ENCODE measurements at places on chromosomes 2 and 18.

DNA sequence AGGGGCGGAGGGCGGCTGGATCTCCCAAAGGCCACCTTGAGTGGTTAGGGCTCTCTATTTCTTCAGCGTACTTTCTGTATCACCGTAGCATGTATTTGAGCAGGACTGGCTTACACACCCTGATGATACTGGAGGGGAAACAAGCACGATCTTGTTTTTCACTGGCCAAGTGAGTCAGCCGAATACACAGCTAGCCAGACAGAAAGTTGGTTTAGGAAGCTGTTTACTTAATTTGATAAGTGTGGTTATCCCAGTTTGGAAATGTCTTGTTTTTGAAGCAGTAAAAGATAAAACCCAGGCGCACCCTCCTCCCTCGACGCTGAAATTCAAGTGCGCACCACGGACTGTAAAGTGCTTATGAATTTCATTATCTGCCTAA, 582 bp downstream of the RIOK3 start:
- no peak for DNase-seq

DNA sequence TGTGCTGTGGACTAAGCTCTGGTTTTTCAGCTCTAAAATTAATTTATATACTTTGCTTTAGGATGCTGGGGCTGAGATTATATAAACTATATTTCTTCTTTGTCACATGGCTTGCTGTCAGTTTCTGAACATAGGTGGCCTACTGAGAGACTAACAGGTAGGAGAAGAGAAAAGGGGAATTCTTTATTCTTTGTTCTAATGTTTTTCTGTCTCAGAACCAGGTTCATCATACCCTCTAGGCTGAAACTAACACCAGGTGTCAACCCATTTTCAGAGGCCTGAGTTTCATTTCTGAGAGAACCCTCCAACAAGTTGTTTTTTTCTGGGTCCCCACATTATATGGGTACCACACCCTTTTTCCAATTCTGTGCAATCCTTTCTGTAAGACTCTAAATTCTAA, 843.6 kb downstream of the TRIB2 start:
- DNase-seq, result no peak

- no peak for DNase-seq
These were observed 161.6 kb downstream of the RNF152 start for GRCh38 chr18:61731178-61731577.

DNA sequence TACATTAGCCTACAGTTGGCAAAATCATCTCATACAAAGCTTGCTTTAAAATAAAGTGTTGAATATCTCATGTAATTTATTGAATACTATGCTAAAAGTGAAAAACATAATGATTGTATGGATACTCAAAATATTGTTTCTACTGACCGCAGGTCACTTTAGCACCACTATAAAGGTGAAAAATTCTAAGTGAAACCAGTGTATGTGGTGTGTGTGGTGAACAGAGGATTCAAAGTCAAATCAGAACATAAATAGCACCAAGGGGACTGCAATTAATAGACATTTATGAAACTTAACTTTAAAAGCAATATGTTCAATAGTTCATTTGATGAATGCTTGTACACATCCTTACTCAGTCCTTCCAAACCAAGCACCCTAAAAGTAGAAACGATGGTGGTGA, 145.8 kb downstream of the AKAIN1 start:
- DNase-seq, result no peak

DNA sequence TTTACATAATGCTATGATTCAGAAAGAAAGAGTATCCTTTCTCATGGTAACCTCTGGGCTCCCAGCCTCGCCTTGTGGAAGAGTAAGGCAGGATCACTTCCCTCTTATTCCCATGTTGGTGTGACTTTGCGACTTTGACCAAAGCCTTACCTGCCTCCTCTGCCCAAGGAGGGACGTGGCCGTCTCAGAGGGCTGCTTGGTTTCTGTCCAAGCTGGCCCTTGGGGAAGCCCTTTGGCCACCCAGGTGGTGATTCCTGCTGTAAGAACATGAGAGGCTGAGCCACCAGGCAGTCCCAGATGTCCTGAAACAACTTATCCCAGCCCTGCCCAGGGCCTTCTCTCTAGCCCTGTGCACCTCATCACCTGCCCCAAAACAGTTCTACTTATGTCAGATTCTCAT, 6.0 kb downstream of the UGT1A6 start:
- no peak for DNase-seq
